ENCODE measurements at places on chromosomes 5 and 9.

DNA sequence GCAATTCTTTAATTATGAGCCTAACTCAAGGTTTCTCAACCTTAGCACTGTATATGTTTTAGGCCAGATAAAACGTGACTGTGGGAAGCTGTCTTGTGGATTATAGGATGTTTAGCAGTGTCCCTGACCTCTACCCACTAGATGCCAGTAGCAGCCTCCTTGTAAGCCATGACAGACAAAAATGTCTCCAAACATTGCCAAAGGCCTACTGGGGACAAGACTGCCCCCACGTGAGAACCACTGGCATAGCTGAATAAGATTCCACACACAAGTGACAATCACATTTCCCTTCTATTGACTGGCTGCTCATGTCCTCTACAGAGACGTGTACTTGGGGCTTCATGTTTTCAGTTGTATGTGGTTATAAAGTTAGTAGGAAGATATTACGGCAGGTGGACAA is 55.4 kb downstream of the GOLM1 start:
- no peak for DNase-seq

- DNase-seq: no peak
Observed at GRCh38 chr9:107049803-107050184, 186.8 kb downstream of the ZNF462 start.

DNA sequence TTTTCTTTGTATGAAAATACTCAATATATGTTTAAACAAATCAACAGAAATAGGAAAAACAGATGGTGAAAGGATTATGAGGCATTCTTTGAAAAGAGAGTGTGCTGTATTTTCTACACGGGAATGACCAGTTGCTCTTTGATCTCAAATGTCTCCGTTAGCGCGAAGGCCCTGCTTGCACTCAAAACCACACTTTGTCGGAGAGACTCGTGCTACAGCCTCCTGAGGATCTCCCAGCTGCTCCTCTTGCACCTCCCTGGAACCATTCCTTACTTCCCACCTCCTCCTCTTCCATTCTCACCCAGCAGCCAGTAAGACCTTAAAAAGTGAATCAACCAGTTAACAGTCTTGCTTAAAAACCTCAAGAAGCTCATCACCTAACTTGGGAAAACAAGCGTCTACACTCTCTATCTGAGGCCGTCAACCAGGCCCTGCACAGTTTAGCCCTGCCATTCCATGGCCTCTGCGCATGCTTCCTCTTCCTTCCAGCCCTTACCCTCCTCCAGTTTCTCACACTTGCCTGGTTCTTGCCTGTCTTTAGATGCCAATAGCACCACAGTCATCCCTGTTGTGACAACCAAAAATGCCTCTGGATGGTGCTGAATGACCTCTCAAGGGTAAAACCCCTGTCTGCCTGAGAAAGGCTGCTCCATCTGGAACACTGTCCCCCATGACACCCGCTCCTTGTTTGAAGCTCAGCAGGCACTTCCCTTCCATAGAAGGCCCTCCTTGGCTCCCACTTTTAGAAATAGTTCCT is 594.7 kb upstream of the WWC1 start:
- DNase-seq: no peak

DNA sequence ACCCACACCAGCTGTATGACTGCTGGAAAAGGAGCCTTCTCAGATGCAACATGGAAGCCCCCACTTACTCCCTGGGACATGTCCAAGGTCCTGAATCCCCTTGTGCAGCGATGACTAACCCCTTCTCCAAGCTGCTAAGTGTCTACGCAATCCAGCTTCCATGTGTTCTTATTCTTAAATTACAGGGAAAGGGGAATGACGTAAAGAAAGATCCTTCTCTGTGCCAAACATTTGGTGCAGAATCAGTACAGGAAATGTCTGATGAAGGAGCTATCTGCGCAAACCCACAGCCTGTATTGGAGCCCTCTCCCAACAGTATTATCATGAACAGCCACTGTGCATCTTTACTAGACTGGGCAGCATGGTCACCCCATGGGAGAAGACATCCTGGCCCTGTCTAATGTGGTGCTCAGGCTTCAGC is 183.2 kb downstream of the FRMD3 start:
- peak; percentile 44 for DNase-seq

- no peak for DNase-seq
Observed at GRCh38 chr5:31982621-31983020, 191.5 kb downstream of the GOLPH3 start.

DNA sequence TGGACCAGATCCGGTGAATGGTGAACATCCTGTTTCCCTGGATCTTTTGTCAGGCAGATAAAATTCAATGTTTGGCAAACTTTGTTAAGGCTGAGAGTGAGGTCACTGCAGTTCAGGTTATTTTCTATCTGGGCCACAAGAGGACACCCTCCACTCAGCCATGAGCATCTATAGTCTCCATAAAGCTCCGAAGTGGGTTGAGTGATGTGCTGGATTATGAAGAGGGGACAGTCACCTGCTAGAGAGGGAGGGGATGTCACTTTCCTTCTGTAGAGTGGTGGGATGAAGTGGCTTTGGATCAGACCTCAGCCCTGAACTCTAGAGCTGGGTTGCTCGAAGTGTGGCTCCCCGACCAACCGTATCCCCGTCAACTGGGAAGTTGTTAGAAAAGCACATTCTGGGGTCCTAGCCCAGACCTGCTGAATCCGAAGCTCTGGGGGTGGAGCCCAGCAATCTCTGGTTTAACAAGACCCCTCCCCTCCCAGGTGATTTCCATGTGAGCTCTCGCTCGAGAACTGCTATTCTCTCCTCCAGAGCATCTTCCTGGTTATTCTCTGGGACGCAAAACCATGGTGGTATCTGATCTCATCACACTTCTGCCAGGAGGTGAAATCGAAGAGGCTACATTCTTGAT is 31.8 kb upstream of the FGF1 start:
- DNase-seq: no peak

- no peak for DNase-seq
Observed at GRCh38 chr5:123209502-123210027, 120.5 kb downstream of the PRDM6 start.

- DNase-seq: no peak
Observed at GRCh38 chr5:168648016-168648415, 68.8 kb upstream of the PANK3 start.

GRCh38 chr9:133331221-133331620 is 4.8 kb downstream of the SURF6 start:
- no peak for DNase-seq

- no peak for DNase-seq
Observed at GRCh38 chr9:88026118-88026479, 51.8 kb upstream of the CDK20 start.

GRCh38 chr9:93262537-93263310 is 78.8 kb downstream of the WNK2 start:
- DNase-seq: peak; percentile 51

GRCh38 chr5:148912714-148913398 is 86.4 kb downstream of the ADRB2 start:
- no peak for DNase-seq

DNA sequence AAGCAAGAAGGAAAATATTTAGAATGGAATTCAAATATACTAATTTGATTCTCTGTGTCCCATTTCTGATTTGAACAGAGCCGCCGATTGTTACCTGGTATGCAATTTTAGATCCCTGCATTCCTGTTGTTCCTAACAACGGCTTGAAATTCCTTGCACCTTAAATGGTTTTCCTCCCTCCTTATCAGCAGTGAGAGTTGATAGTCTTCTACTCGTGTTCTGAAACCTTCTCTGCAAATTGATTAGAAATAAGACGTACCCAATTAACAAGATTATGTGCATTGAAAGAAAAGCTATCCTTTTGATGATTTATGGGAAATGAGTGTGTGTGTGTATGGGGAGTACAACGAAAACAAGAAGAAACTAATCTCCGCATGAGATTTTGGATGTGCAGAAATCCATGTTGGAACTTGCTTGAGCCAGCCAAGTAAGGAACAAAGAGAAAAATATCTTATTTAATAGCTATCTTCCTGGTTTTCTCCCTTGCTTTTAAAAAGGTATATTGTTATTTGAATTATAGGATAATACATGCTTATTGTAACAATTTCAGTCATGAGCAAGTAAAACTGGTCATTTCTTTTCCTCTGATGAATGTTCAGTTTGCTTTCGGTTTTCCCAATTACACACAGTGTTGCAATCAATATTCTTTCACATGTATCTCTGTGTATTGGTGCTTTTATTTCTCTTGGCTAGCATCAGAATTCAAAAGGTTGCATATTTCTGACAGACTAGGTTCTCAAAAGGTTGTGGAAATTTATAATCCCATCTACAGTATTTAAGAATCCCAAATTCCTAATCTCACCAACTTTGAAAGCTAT is 211.1 kb upstream of the ACTBL2 start:
- no peak for DNase-seq

DNA sequence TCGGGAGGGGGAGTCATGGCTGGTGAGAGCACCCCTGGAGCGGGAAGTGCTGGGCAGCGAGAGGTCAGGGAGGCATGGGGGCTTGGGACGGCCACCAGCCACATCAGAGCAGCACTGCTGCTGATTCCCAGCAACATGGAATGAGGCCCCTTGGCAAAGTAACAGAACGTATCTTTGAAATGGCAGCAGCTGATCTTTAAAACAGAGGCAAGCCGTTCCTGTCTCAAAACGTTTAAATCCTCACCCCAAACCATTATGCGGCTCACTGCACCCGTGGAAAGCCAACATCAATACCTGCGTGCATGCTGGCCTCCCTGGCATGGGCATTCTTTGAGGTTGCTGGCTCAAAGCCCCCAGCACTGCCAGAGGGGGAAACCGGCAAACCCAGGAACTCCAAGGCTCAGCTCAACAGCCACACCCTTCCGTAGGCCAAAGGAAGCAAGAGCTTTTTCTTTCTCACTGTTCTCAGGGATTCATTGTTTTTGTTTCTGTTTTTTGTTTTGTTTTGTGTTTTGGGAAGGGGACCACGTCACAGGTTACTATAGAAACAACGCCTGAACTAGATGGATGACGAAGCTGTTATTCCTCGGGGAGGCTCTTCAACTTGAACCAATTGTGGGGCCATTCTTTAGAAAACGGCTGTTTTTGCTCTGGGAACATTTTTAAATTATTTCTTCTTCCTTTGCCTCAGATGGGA is 28.1 kb upstream of the OBP2B start:
- no peak for DNase-seq

DNA sequence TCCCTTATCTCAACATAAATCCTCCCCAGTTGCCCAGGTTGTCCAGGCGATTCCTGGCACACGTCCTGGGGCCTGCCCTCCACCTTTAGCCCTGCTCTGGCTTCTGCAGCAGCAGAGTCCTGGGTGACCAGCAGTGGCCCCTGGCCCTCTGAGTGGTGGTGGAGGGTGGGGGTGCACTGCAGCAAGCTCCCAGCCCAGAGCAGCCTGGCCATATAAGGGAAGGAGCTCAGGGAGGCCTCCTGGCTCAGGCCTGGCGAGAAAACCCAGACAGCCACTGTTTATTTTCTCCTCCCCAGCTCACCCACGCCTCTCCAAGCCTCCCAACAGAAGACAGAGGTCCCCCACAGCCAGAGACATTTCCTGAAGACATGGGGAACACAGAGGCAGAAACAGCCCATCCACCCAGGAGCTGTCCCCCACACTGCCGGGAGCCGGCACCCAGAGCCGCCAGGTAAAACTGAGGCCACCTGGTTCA is 44.7 kb upstream of the IL17B start:
- DNase-seq: peak; percentile 73

DNA sequence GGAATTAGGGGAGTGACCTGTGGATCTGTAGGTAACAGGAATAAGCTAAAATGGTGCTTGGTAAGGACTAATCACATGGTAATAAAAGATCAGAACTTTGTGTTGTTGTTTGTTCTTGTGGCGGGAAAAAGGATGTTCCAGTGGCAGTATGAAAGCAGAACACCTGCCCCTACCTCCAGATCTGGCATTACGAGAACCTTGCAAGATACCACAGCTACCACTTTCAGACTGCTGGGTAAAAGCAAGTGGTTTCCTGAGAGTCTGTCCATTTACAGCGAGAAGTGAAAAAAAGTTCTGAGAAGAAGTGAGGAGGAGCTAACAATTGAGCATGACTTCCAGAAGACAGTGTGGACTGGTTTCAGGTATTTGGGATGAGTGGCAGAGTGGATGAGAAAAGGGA is 252.5 kb downstream of the TLE4 start:
- no peak for DNase-seq

DNA sequence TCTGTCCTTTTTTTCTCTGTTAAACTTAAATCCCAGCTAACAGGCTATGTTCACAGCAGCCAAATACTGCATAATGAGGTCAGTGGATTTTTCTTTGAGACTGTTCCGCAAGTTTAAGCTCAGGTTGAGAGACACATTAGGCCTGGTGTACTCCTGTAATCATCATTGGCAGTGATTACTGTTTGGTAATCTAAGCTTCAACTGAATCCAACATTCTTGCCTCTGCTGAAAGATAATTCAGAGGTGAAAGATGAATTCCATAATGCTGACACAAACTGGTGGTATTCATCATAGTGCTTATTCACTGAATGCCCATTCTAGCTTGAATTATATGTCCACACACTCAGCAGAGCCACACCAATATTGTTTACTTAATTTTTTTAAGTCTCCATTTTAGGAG is 108.5 kb downstream of the NFIB start:
- no peak for DNase-seq

GRCh38 chr9:110592044-110592830 is 12.7 kb upstream of the SVEP1 start:
- DNase-seq: no peak

DNA sequence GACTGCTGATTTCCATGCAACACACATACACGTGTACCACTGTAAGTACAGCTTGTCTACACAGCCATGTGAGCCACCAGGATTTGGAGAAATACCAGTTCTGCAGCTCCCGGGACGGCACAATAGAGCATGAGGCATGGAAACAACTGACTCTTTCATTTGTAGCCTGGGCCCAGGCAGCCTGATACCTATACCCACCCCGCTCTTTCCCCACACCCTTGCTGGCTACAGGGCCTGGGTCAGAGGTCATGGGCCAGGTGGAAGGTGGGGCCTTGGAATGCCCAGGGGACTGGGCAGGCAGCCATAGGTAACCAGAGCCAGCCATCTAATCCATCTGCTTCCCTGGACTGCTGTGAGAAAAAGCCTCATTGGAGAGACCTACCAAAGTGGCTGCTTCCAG is 39.0 kb upstream of the ZSWIM6 start:
- DNase-seq: no peak

- DNase-seq: no peak
Observed at GRCh38 chr5:56108246-56108645, 113.5 kb upstream of the IL6ST start.

GRCh38 chr9:2625427-2625826 is 3.8 kb downstream of the VLDLR start:
- no peak for DNase-seq

- DNase-seq: no peak
Observed at GRCh38 chr5:61357745-61358144, 25.7 kb downstream of the ZSWIM6 start.
